DMS79 (cell line): ENCODE measurements at places on chromosomes 2 and 18.

DNA sequence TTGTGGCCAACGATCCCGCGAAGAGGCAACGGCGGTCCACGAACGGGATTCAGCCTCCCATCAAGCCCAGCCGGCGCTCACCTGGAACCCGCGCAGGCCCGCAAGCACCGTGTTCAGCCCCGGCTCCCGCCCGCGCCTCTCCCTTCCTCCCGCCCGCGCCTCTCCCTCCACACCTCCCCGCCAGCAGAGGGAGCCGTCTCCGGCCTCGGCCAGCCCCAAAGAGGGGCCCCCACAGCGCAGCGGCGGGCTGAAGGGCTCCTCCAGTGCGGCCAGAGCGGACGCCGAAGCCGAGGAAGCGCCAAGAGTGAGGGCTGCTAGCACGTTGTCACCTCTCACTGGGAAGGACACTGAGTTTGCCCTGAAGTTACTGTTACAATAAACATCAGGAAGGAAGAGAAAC is 55.3 kb upstream of the LAPTM4A start:
- peak; percentile 6 for DNase-seq

- no peak for DNase-seq
Measured at GRCh38 chr2:33419581-33420200, 56.8 kb upstream of the RASGRP3 start.

GRCh38 chr2:145023334-145023934 is 503.5 kb upstream of the ZEB2 start:
- DNase-seq = no peak

GRCh38 chr2:170587117-170587516 is 128.0 kb upstream of the SP5 start:
- no peak for DNase-seq

DNA sequence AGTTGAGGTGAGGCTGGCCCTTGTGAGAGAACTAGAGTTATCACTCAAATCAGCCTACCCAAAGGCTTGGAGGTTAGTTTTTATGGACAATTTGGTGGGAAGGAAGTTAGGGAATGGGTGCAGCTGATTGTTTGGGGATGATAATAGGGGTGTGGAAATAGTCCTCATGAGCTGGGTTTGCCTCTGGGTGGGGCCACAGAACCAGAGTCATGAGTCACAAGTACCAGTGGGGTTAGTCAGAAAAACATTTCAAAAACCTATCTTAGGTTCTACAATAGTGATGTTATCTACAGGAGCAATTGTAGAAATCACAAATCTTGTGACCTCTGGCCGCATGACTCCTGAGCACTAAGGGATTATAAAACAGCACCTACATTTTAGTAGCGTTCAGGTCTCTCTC is 630.1 kb upstream of the PIK3C3 start:
- DNase-seq = no peak

DNA sequence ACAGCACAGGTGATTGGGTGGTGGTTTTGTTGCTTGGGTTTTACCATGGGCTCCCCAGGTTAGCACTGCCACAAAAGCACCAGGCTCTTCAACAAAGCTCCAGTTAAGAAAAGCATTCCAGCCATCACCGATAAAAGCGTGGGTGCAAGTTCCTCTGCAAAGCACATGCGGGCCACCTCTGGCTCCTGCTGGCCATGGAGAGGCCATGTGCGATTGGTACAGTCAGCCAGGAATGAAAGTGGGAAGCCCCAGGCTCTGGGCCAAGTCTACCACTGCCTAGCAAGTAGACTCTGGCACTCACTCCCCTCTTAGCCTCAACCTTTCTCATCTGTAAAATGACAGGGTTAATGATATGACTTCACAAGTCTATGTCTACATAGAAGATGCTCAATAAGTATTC is 36.0 kb downstream of the BCL11A start:
- DNase-seq = no peak

DNA sequence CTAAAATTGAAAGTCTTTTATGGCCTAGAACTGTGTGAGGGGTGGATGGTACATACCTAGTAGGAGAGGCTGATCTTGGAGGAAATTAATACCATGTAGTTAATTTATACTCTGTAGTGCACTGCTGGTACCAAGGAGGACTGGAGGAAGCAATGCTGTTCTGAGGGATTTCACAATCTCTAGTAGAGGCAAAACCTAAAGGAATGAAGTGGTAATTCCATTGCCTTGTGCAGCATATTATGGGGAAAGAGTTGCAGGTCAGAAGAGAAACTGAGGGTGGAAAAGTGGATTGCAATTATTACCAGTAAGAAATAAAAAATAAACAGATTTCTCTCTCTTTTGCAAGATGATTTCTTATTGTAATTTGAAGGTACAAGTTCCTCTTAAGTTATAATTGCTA is 2.2 kb downstream of the ABI2 start:
- no peak for DNase-seq

- no peak for DNase-seq
Measured at GRCh38 chr2:104404526-104404925, 449.4 kb upstream of the POU3F3 start.

GRCh38 chr18:50947899-50948298 is 19.9 kb upstream of the ELAC1 start:
- no peak for DNase-seq

DNA sequence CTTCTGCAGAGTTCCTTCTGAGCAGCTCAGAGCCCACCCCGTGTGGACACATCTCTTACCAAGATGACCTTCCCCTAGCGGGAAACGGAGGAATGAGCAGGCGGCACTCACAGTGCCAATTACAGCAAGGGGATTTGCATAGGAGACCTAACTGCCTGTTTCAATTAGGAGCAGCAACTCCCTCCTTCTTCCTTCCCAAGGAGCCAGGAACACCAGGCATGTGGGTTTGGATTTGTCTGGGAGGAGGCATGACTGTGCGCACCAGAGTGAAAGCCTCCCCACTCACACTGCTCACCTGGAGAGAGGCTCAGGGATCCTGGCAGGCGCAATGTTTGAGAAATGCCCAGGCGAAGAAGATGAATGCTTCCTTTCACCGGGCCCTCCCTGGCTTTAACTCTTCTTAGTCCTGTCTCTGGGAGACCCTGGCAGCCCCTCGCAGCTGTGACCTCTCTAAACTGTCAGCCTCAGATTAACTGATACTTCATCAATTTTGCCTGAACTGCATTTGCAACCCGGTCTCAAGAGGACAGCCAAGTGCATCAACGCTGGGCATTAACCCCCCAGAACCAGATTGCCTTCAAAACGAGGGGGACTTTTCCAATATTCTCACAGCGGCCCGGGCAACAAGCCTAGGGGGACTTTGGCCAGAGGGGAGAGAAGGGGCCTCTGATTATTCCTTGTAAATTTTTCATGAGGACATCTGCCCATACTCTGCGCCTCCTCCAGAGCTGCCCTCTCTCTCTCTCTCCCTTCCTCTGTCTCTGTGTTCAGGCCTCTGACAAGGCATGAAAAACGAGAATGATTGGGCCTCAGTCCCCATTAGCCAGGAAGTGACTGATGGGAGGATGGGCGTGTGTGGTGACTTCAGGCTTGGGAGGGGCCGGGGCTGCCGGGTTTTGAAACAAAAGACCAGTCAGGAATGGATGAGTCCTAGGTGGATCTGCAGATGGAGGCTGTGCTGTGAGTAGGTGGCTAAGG is 93.8 kb downstream of the CMPK2 start:
- DNase-seq = no peak

- DNase-seq = no peak
Measured at GRCh38 chr18:59721931-59722330, 24.7 kb upstream of the CCBE1 start.

DNA sequence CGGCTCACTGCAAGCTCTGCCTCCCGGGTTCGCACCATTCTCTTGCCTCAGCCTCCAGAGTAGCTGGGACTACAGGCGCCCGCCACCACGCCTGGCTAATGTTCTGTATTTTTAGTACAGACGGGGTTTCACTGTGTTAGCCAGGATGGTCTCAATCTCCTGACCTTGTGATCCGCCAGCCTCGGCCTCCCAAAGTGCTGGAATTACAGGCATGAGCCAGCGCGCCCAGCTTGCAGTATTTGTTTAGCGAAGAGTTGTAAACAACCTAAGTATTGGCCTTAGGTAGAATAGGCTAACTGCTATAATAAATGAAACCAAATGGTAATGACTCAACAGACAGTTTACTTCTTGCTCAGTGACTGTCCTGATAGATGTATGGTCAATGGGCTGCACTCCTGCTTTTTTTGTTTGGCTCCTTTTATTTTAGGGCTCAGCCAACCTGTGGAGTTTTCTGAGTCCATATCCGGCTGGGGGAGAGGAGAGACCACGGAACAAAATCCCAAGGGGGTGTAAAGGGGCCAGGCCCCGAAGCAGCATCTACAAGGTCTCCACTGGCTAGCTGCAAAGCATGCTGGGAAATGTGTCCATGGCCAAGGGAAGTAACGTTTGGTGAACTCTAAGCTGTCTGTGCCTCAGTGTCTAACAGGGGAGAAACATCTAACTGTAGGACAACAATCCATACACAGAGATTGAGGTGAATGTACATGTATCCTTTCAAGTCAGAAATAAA is 841.0 kb upstream of the ID2 start:
- DNase-seq = no peak
